ENCODE measurements at places on chromosomes 6 and 20. TPM values are rescaled to one million over a fixed set of nuclear protein-coding genes. Genes with fewer than 3 reads are reported as not detected.

Gene SLC17A3
- total RNA-seq, result not detected

Gene MEP1A
- total RNA-seq, result not detected

Gene COL12A1
- 724 TPM for total RNA-seq

Gene TNXB
- 9.8 TPM for total RNA-seq

Gene KIF6
- total RNA-seq, result 0.33 TPM

Gene SLC22A1
- 0.40 TPM for total RNA-seq

Gene SMPDL3A
- 14.0 TPM for total RNA-seq

Gene TOP1
- total RNA-seq, result 22.3 TPM

Gene ADGRF4
- 0.10 TPM for total RNA-seq

Gene MATN4
- total RNA-seq, result not detected

Gene HLA-DRA
- total RNA-seq, result 5.2 TPM

Gene CCN5
- 3.0 TPM for total RNA-seq

Gene LINC00237
- total RNA-seq, result not detected

Gene MYBL2
- 1.3 TPM for total RNA-seq

Gene UST
- total RNA-seq, result 23.8 TPM

Gene CCM2L
- not detected for total RNA-seq

Gene GLYATL3
- not detected for total RNA-seq

Gene ID4
- total RNA-seq, result 19.0 TPM

Gene LAMA2
- total RNA-seq, result 85.8 TPM

Gene RAET1L
- not detected for total RNA-seq

Gene VWA7
- total RNA-seq, result 0.26 TPM

Gene GRM1
- total RNA-seq, result 0.07 TPM

Gene ZSCAN31
- total RNA-seq, result 4.2 TPM

Gene SAMD3
- total RNA-seq, result 9.3 TPM

Gene CTCFL
- not detected for total RNA-seq

Gene CALHM5
- 12.1 TPM for total RNA-seq

Gene HLA-DOA
- not detected for total RNA-seq

Gene FAM162B
- total RNA-seq, result 11.5 TPM

Gene ESR1
- 1.8 TPM for total RNA-seq

Gene FAM184A
- total RNA-seq, result 0.33 TPM

Gene DNAH8
- not detected for total RNA-seq

Gene BPIFB1
- total RNA-seq, result 0.07 TPM

Gene AKAP7
- 3.6 TPM for total RNA-seq

Gene DSE
- 138 TPM for total RNA-seq

Gene NKX2-4
- not detected for total RNA-seq

Gene HRH3
- not detected for total RNA-seq

Gene SIRPB1
- total RNA-seq, result not detected

Gene ZC2HC1B
- total RNA-seq, result not detected

Gene CAP2
- 17.9 TPM for total RNA-seq

Gene MRPL14
- 34.5 TPM for total RNA-seq
